ENCODE measurements at places on chromosomes 11 and 22.

GRCh38 chr11:18312663-18313420, 9.1 kb downstream of the HPS5 start:
- DNase-seq: no peak

DNA sequence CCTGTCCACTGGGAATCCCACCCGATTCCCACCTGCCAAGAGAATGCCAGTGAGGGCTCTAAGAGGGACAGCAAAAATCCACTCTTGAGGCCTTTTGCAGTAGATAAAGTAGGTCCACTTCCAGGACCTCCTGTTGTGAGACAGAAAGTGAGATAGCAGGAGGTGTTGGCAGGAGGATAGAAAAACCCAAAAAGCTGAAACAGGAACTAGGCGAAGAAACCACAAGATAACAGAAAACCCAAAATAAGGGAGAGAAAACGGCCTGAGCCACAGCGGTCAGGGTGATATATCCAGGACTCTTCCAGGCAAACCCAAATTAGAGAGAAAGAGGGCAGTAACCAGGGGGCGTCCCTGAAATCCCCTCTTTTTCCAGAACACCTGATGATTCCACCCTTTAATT, 79.7 kb upstream of the LINC01488 start:
- no peak for DNase-seq

GRCh38 chr11:130145975-130146776, 13.4 kb upstream of the ST14 start:
- peak; percentile 65 for DNase-seq

GRCh38 chr11:124168796-124169195, 14.3 kb upstream of the OR10D3 start:
- DNase-seq: no peak

DNA sequence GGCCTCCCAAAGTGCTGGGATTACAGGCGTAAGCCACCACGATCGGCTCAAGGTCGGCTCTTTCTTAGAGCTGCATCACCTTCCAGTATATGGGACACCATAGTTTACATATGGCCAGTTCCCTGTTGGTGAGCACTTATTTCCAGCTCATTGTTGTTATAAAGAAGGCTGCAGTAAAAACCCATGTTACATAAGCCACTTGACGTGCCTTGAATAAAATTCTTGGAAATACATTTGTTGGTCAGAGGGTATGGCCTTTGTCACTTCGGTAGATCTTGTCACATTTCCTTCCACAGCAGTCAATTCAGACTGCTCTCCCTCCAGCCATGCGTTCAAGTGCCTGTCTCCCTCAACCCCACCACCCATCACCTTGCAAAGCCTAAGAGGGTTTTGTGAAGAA, 92.9 kb downstream of the PRR5L start:
- no peak for DNase-seq

GRCh38 chr11:84922836-84923235, 704.3 kb downstream of the DLG2 start:
- no peak for DNase-seq

GRCh38 chr11:100303897-100304296, 383.2 kb upstream of the ARHGAP42 start:
- no peak for DNase-seq
